Progenitor cell of endocrine pancreas (in vitro differentiated cells): ENCODE measurements at places on chromosomes 7 and 10.

GRCh38 chr7:138941545-138941944, 39.6 kb downstream of the KIAA1549 start:
- H3K4me1 ChIP-seq: peaks cover 17% of the 10 kb centered on the region
- H3K4me3 ChIP-seq: no peak overlapping the region
- H3K27ac ChIP-seq: peak overlapping the region; percentile 7

GRCh38 chr10:108436096-108436495, 1271.6 kb upstream of the SORCS1 start:
- peaks cover 6% of the 10 kb centered on the region for H3K4me1 ChIP-seq
- no peak overlapping the region for H3K4me3 ChIP-seq

DNA sequence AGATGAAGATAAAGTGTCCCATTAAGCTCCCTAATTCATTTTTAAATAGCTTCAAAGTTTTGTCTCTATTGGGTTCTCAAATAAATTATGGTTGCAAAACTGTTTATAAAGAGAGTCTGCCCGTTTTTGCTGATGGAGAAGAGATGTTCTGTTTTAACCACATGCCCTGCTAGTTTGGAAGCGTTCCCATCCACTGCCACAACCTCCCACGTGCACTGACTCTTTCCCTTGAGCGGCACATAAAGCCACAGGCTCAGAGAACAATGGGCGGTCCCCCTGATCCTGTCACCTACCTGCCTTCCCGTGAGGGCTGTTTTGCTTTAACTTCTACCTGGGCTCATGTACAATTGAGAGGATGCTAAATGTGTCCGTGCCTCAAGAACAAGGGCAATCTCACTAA, 65.5 kb downstream of the CPVL start:
- H3K27ac ChIP-seq: no peak overlapping the region
- DNase-seq: no peak
- no peaks in the 10 kb centered on the region for H3K27me3 ChIP-seq
- H3K4me1 ChIP-seq: peaks cover 4% of the 10 kb centered on the region
- H3K4me3 ChIP-seq: no peak overlapping the region

- DNase-seq: no peak
- H3K27me3 ChIP-seq: peaks cover 15% of the 10 kb centered on the region
- H3K36me3 ChIP-seq: no peaks in the 10 kb centered on the region
- H3K4me3 ChIP-seq: no peak overlapping the region
- peaks cover 4% of the 10 kb centered on the region for H3K4me1 ChIP-seq
- H3K27ac ChIP-seq: no peak overlapping the region
These were observed 419.2 kb upstream of the NFE2L3 start for GRCh38 chr7:25732766-25733217.

- peaks cover 3% of the 10 kb centered on the region for H3K27me3 ChIP-seq
- H3K4me3 ChIP-seq: no peak overlapping the region
- DNase-seq: no peak
These were observed 170.1 kb upstream of the AKR1E2 start for GRCh38 chr10:4655879-4656278.

- H3K27me3 ChIP-seq: peaks cover 28% of the 10 kb centered on the region
- no peak for DNase-seq
- peaks cover 7% of the 10 kb centered on the region for H3K4me1 ChIP-seq
- no peak overlapping the region for H3K27ac ChIP-seq
- no peaks in the 10 kb centered on the region for H3K36me3 ChIP-seq
These were observed 135.1 kb upstream of the RET start for GRCh38 chr10:42941790-42942189.

DNA sequence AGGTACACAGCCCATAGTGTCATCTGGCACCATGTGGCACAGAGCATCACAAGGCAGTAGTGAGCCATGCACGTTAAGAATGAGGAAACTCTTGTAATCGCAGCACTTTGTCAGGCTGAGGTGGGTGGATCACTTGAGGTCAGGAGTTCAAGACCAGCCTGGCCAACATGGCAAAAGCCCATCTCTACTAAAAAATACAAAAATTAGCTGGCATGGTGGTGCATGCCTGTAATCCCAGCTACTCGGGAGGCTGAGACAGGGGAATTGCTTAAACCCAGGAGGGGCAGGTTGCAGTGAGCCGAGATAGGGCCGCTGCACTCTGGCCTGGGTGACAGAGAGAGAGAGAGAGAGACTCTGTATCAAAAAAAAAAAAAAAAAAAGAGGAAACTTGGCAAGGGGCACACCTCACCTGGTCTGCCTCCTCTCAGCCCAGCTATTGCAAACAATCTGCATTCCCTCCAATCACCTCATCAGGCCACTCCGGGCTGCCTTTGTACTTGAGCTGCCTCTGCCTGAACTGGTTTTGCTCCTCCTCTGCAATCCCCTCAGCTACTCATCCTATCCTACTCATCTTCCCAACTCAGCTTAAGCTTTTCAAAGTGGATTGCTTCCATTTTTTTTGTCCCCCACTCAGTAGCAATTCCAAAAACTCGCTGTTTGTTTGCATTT, 46.0 kb upstream of the OPTN start:
- H3K36me3 ChIP-seq: no peaks in the 10 kb centered on the region
- H3K4me3 ChIP-seq: no peak overlapping the region
- H3K27ac ChIP-seq: no peak overlapping the region
- DNase-seq: no peak
- peaks cover 10% of the 10 kb centered on the region for H3K27me3 ChIP-seq

DNA sequence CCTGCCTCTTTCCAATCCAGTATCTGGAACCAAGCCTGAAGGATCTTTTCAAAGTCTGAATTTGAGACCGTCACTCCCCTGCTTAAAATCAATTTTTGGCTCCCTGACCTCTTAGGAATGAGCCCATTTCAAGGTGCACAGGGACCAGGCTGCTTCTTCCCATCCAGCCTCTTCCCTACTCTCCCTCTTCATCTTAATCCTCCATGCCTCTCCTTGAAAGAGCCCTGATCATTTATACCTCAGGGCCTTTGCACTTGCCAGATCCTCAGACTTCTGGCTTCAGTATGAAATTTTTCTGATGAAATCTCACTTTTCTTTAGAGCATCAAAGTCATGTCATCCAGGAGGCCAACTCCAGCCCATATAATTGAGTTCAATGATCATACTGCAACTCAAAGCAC, 399.5 kb upstream of the CELF2 start:
- no peak overlapping the region for H3K27ac ChIP-seq
- peaks cover 20% of the 10 kb centered on the region for H3K27me3 ChIP-seq
- H3K4me3 ChIP-seq: no peak overlapping the region
- H3K36me3 ChIP-seq: peaks cover 3% of the 10 kb centered on the region
- H3K4me1 ChIP-seq: no peaks in the 10 kb centered on the region
- no peak for DNase-seq

DNA sequence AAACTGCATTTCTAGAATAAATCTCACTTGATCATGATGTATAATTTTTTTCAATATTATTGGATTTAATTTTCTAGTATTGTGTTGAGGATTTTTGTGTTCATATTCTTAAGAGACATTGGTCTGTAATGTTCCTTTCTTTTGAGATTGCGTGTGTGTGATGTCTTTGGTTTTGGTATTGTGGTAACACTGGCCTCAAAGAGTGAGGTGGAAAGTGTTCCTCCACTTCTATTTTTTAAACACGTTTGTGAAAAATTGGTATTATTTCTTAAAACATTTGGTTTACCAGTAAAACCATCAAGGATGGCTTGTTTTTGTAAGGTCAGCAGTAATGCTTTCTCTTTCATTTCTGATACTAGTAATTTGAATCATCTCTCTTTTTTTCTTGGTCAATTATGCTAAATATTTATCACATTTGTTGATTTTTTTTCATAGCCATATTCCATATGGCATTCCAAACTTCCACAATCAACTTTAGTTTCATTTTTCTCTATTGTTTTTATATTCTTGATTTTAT, 290.2 kb upstream of the CDC14C start:
- H3K27ac ChIP-seq: no peak overlapping the region
- peaks cover 1% of the 10 kb centered on the region for H3K4me1 ChIP-seq
- no peak for DNase-seq
- no peaks in the 10 kb centered on the region for H3K27me3 ChIP-seq

DNA sequence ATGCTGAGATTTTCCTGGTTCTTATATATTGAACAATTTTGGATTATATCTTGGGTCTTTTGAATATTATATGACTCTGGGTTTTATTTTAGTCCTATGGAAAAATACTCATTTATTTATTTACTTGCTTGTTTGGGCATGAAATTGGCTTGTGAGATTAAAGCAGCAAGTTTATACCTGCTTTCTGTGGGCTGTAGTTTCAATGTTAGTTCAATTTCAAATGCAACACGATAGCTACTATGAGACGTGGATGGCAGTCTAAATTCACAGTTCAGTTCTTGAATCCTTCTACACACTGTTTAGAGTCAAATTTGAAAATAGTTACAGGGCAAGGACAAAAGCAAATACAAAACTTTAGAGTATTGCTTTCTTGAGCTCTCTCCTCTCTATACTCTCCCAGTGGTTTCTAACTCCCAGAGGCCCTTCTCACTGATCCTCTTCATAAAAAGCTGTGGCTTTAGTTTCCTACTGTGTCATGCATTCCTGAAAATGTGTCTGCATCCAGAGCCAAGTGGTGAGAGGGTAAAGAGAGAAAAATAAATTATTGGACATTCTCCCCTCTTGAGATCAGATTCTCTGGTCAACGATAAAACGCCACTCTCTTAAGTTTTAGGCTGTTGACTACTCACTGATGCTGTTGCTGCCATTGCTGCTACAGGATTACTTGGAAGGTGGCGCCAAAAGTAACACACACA, 34.4 kb downstream of the POLR1F start:
- H3K4me1 ChIP-seq: no peaks in the 10 kb centered on the region
- no peaks in the 10 kb centered on the region for H3K36me3 ChIP-seq
- H3K27me3 ChIP-seq: no peaks in the 10 kb centered on the region

- no peak for DNase-seq
- peaks cover 2% of the 10 kb centered on the region for H3K4me1 ChIP-seq
- peaks cover 27% of the 10 kb centered on the region for H3K27me3 ChIP-seq
- H3K27ac ChIP-seq: no peak overlapping the region
- H3K4me3 ChIP-seq: no peak overlapping the region
These were observed 9.8 kb upstream of the MAPK8 start for GRCh38 chr10:48296576-48297098.

DNA sequence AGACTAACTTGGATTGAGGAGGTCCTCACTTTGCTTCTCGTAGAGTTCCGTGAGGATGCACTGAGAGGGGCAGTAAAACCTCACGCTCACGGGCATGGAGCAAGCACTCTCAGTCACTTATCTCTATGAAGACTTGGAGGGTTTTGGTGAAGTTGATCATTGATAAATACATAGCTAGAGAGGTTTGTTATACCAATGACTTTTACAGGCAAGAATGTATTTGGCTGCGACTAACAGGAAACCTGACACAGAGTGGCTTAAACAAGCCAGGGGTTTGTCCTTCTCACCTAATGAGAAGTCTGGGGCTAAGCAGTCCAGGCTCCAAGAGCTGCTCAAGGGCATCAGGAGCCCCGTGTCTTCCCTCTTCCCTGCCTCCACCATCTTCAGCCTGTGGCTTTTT, 6.1 kb downstream of the BICC1 start:
- peaks cover 6% of the 10 kb centered on the region for H3K4me1 ChIP-seq
- no peak overlapping the region for H3K27ac ChIP-seq
- peaks cover 20% of the 10 kb centered on the region for H3K27me3 ChIP-seq
- H3K36me3 ChIP-seq: no peaks in the 10 kb centered on the region
- no peak overlapping the region for H3K4me3 ChIP-seq

GRCh38 chr7:135678612-135679575, 16.6 kb downstream of the STMP1 start:
- H3K4me1 ChIP-seq: no peaks in the 10 kb centered on the region
- H3K36me3 ChIP-seq: peaks cover 12% of the 10 kb centered on the region
- no peak for DNase-seq

- H3K4me1 ChIP-seq: no peaks in the 10 kb centered on the region
- no peak for DNase-seq
- no peak overlapping the region for H3K27ac ChIP-seq
- H3K4me3 ChIP-seq: no peak overlapping the region
- peaks cover 7% of the 10 kb centered on the region for H3K36me3 ChIP-seq
These were observed 561.1 kb downstream of the ACTR3B start for GRCh38 chr7:153320681-153321080.
